Airway epithelial cell (primary cell): ENCODE measurements at places on chromosomes 2 and 18. TPM values are rescaled to one million over a fixed set of nuclear protein-coding genes. Genes with fewer than 3 reads are reported as not detected.

HRH4 gene
- total RNA-seq, result 0.07 TPM in 1 of 2 replicates, not detected in the other

SLC23A3 gene
- 0.21 and 0.28 TPM in 2 replicates for total RNA-seq

STARD6 gene
- 0.51 TPM in 1 of 2 replicates, not detected in the other for total RNA-seq

SNED1 gene
- total RNA-seq, result 0.05 and 0.14 TPM in 2 replicates

ABCG8 gene
- not detected in 2 replicates for total RNA-seq

IL36G gene
- total RNA-seq, result 15.7 and 18.5 TPM in 2 replicates

MC5R gene
- not detected in 2 replicates for total RNA-seq

ALPP gene
- not detected in 2 replicates for total RNA-seq

OR6B2 gene
- total RNA-seq, result not detected in 2 replicates

RBKS gene
- total RNA-seq, result 0.78 and 0.98 TPM in 2 replicates

ASAP2 gene
- total RNA-seq, result 15.3 and 21.3 TPM in 2 replicates

TRAK2 gene
- total RNA-seq, result 6.7 and 6.8 TPM in 2 replicates

ATOH8 gene
- total RNA-seq, result 0.05 and 0.07 TPM in 2 replicates

DSG1 gene
- 46.9 and 48.9 TPM in 2 replicates for total RNA-seq

SCN9A gene
- 0.42 and 0.71 TPM in 2 replicates for total RNA-seq

SLC9A4 gene
- total RNA-seq, result not detected in 2 replicates

DUSP2 gene
- 4.9 and 6.5 TPM in 2 replicates for total RNA-seq

MPPE1 gene
- total RNA-seq, result 14.0 and 14.1 TPM in 2 replicates

TUBA4B gene
- total RNA-seq, result not detected in 2 replicates

CRACDL gene
- total RNA-seq, result 2.6 and 3.6 TPM in 2 replicates

PLGLB1 gene
- not detected in 2 replicates for total RNA-seq

CELF4 gene
- 0.42 TPM in 1 of 2 replicates, not detected in the other for total RNA-seq

CYS1 gene
- total RNA-seq, result 0.28 TPM in 1 of 2 replicates, not detected in the other

VWA3B gene
- not detected in 2 replicates for total RNA-seq
